ENCODE measurements at places on chromosomes 7 and 10.

- no peak for DNase-seq
These were observed 119.3 kb upstream of the LAMB4 start for GRCh38 chr7:108249453-108249852.

GRCh38 chr7:140562926-140563481 lies 77.6 kb downstream of the DENND2A start:
- DNase-seq: no peak

GRCh38 chr7:146528581-146528980 lies 412.0 kb downstream of the CNTNAP2 start:
- DNase-seq: no peak

DNA sequence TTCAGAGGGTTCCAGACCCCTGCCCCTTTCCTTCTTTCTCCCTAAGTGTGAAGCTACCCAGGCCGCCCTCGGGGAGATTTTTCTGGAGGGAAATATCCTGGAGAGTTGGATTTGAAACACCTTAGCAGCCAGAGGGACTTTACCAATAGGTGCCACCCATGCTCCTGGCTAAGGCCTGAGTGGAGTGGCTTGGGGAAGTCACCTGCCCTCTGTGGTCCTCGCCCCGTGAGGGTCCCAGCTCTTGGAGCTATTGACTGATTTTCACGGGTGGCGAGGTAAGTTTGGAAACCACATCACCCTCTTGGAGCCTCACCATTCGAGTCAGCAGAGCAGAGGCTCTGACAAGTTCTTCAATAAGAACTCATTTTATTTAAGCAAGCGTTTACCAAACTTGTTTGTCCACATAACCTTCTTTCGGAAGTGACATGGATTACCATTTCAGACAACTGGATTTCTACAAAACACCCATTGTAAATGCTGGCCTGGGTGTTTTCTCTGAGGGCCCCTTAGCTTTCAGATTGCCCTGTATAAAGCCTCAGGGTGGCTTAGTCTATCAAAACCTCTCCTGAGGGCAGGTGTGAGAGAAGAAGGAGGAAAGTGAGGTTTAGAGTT lies 20.4 kb downstream of the AQP1 start:
- no peak for DNase-seq

DNA sequence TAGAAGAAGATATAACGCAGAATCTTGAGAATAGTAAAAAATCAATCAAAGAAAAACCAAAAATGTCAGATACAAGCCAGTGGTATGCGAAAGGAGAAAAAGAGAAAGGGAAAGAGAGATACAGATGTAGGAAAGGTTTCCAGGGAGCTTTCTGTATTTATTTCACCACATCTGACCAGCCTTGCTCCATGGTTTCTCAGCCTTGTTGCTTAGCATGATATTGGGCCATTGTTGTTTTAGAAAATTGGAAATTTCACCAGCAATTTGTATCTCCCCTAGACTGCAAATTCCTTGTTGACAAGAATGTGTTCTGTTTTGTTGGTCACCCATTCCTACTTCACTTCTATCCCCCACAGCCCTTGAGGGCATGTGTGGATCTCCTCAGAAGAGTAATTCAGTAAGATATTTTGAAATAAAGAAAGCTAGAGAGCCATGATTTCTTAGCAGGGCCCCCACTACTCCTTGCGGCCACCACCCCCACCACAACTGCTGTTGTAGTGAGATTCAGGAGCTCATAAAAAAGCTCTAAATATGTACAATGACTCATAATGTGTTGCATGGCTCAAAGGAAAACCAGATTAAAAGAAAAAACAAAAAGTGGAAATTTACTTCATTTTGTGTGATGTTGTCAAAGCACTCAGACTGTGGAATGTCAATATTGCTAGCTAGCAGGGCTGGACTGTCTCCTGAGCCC lies 138.7 kb downstream of the CHRM2 start:
- DNase-seq: peak; percentile 80
